AG09309 (cell line): ENCODE measurements at places on chromosomes 5 and 9.

DNA sequence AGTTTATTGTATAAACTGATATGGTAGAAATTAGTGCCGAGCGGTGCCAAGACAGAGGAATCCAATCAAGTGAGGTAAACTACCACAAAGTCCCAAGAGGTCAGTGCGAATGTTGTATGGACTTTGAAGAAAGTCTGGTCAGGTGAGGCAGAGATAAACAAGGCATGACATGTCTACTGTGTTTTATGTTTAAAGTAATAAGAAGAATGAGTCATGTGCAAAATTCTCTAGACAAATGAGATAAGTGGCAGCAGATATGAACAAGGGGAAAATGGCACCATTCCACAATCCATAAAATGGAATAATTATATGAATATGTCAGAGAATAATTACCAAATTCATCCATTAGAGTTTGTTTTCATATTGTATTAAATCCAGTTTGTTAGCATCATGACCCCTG is 364.1 kb upstream of the CCNH start:
- DNase-seq, result no peak

GRCh38 chr5:121757753-121758152 is 93.9 kb upstream of the FTMT start:
- DNase-seq, result no peak

GRCh38 chr5:35963381-35963843 is 25.0 kb upstream of the CAPSL start:
- DNase-seq, result no peak

- DNase-seq, result no peak
These were observed 711.7 kb upstream of the EDIL3 start for GRCh38 chr5:85096421-85096820.

DNA sequence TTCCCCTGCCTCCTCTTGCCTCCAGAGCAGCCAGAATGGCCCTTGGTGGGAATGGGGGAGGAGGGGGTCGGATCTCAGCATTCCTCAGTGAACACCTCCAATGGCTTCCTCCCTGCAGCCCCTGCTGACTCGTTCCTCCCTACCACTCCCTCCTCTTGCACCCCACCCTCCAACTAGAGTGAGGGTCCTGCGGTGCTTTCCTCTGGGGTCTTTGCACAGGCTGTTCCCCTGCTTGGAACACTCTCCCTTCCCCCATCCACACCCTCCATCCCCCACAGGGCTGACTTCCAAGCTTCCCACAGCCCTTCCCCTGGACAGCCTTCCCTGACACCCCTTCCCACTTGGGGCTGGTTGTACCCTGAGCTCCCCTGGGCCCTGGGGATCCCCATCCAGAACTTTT is 70.4 kb upstream of the NEK6 start:
- DNase-seq, result no peak

- DNase-seq, result no peak
These were observed 70.9 kb downstream of the GAPVD1 start for GRCh38 chr9:125332527-125332926.

GRCh38 chr9:127209948-127210640 is 54.5 kb upstream of the GARNL3 start:
- DNase-seq, result no peak

- DNase-seq, result no peak
These were observed 5.5 kb downstream of the RNU6ATAC start for GRCh38 chr9:134158753-134159392.

GRCh38 chr9:135887585-135888050 is 19.7 kb downstream of the CAMSAP1 start:
- no peak for DNase-seq

DNA sequence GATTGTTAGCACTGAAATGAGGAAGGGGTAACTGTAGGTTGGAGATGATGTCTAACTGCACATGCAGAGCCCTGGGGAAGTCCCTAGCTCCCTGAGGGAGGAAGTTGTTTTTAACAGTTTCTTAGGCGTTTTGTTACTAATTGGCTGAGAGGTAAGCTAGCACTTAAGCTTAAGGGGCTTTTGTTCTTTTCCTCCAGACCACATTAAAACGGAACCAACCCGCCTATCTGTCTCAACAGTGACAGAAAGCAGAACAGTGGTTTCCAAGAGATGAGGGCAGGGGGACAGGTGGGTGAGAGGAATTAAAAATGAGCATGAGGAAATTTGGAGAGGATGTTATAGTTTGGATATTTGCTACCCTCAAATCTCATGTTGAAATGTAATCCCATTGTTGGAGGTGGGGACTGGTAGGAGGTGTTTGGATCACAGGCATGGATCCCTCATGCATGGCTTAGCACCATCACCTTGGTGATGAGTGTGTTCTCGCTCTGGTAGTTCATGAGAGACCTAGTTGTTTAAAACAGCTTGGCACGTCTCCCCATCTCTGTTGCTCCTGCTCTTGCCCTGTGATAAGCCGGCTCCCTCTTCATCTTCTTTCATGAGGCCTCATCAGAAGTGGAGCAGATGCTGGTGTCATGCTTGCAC is 38.9 kb downstream of the LYRM7 start:
- DNase-seq, result no peak

GRCh38 chr9:137318602-137319001 is 16.5 kb upstream of the NRARP start:
- no peak for DNase-seq

DNA sequence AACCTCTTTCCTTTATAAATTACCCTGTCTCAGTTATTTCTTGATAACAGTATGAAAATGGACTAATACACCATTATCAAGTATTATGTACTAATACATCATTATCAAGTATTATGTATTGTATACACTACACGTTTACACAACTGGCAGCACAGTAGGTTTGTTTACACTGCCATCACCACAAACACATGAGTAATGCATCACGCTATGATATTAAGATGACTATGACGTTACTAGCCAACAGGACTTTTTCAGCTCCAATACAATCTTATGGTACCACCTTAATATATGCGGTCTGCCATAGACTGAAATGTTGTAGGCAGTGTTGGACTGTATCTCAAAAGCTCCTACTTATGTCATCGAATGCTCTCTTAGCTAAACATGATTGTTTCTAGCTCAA is 28.2 kb downstream of the PRELID2 start:
- DNase-seq, result no peak

DNA sequence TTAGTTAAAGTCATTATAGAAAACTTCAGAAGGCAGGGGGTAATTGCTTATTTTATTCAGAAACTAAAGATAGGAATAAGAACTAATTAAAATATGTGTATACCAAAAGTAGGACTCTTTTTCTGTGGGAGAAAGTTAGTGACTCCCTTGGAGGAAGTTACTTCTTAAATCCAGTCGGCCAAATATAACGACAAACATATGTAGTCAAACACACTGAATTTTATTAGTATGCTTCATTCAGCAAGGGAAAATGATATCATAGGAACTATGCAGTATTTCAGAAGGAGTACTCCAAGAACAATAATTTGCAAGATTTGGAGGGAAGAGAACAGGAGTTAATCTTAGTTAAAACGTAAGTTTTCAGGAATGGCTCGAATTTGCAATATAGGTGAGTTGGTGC is 432.6 kb downstream of the CYLC2 start:
- DNase-seq, result no peak

DNA sequence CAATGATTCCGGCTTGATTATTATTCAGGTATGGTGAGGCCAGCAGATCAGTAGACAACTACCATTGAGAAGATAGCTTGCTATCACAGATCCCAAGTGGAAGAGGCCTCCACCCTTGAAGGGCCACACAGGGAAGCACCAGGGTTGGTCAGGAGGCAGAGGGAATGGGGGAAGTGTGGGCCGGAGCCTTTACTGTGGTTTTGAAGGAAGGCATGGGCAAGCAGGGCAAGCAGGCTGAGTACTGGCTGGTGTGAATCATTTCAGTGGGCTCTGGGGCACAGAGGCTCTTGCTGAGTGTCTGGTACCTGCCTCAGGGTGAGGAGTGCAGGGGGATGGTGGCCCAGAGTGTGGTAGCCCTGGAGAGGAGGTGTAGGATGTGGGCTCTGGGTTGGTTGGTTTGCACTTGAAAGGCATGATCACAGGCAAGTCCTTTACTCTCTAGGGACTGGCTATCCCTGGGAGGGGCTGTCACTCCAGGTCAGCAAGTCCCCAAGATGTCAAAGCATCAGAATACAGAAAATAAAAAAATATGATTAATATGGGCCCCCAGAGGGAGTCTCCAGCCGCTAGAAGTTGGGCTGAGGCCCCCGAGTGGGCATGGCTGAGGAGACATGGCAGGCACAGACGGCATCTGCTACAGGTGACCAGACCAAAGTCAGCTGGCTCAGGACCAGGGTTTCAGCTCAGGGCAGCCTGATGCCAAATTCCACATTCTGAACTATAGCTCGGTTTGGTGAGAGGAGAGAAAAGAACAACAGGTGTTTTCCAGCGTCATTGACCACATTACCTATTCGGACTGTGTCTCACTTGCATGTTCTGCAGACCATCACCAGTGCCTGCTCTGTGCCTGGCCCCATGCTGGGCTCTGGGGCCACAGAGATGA is 9.7 kb upstream of the SUSD3 start:
- DNase-seq, result no peak

DNA sequence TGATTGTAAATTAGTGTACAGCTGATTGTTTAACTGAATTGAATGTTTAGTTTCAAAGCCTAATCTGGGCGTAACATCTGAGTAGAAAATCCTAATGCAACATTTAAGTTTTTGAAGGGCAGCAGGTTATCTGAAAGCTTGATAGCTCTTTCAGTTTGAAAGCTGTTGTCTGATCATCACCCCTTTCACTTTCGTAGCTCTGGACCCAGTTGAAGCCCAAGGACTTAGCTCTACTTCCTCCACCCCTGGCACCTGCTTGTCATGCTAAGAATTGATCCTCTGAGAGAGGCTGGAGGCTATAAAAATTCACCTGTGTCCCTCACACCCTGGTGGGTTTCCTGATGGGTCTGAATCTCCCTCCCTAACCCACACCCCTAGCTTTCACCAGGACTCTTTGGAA is 86.0 kb downstream of the ZFAND5 start:
- DNase-seq, result no peak

- no peak for DNase-seq
These were observed 66.6 kb upstream of the RNU6ATAC start for GRCh38 chr9:134230942-134231325.

- DNase-seq, result no peak
These were observed 1092.0 kb downstream of the MAT2B start for GRCh38 chr5:164597293-164597900.

DNA sequence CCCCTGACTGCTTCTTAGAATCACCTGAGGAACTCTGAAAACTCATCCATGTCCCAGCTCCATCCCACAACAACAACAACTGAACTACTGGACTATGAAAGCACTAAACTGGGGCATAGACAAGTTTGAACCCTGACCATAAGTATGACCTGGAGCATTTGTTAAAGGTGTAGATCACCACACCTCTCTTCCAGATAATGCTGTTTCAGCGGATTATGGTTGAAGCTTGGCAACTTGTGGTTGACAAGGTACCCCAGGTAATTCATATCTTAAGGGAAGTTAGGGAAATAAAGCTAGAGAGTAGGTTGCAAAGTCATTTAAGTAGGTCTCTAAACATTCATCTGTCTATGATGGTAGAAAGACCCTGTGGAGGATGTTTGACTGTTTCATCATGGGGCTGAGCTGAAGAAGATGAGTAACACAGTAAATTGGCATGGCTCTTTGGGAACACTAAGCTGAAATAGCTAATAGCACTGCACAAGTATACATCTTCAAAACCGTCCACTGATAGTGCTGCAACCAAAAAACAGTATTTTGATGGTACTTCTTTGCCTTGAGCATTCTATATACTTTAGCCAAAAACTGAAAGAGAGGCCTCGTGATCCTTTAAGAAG is 80.2 kb downstream of the TMEM174 start:
- no peak for DNase-seq

- DNase-seq, result no peak
These were observed 130.1 kb upstream of the OSMR start for GRCh38 chr5:38715696-38716095.

DNA sequence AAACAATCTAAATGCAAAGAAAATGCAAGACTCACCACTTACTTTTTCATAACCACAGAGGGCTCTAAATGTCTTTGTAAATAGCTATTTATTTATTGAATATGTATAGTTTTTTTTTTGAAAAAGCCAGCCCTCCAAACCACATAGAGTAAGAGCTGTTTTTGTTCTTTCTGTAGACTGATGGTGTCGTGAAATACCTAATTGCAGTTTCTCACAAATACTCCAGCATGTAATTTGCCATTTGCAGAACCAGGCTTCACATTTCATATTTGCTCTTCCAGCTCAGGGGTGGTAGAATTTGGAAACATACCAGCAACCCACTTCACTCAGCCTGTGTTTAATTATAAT is 159.8 kb downstream of the TMC1 start:
- no peak for DNase-seq

- DNase-seq, result no peak
These were observed 9.0 kb upstream of the NOTCH1 start for GRCh38 chr9:136554870-136555269.

DNA sequence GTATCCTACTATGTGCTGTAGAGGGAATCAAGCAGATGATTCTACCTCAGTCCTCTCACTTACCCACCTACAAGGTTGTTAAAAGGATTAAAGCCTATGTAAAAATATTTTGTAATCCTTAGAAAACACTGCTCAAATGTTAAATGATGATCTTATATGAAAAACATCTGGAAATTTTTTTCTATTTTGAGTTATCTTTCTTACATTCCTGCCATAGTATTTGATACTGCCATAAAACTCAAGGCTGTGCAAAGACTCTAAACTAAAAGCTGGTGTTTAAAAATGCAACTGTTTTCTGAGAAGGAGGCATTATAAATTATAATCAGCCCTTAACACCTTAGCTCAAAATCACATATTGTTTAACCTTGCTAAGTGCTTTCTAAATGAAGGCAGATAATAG is 474.2 kb downstream of the PRELID2 start:
- DNase-seq, result no peak

DNA sequence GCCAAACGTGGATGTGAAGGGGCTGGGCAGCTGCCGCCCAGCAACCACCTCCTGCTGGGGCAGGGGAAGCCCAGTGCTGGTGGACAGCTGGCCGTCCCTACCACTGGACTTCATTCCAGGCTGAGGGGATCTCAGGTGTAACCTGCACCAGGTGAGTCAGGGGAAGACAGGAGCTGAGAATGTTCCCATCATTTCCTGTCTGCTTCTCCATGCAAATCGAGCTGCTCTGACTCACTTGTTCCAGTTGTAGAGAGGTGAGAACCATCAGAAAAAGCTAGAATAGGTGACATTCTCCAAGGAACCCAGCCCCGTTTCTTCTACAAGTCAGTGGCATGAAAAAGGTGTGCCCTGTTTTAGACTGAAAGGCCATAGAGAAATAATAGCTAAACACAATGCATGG is 21.8 kb upstream of the BARX1 start:
- DNase-seq, result no peak

DNA sequence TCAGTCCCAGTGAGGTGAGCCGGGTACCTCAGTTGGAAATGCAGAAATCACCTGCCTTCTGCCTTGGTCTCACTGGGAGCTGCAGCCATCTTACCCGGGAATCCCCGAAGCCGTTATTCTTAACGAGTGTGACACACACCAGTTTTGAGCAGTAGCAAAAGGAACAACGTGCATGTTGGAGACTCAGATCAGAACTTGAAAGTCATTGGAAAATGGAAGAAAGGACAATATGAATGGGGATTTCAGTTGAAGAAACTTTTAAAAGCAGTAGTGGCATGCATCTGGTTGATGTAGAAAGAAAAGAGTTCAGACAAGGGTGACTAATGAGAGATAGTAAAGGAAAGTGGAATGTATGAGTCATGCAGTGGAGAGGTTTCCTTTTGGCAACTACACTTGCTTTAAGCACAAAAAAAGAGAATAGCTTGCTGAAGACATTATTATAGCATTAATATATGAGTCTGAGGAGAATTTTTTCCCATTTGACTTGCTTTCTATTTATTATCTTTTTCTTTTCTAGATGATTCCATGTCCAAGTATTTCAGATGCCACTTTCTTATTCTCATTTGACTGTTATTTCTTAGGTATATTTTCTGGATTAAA is 44.4 kb upstream of the ANKDD1B start:
- DNase-seq, result peak; percentile 87

- DNase-seq, result no peak
These were observed 44.5 kb downstream of the ERCC6L2 start for GRCh38 chr9:95920017-95920416.
